ENCODE measurements at places on chromosomes 3 and 15.

- DNase-seq = no peak
Observed at GRCh38 chr3:187136337-187136736, 3.0 kb downstream of the RPL39L start.

DNA sequence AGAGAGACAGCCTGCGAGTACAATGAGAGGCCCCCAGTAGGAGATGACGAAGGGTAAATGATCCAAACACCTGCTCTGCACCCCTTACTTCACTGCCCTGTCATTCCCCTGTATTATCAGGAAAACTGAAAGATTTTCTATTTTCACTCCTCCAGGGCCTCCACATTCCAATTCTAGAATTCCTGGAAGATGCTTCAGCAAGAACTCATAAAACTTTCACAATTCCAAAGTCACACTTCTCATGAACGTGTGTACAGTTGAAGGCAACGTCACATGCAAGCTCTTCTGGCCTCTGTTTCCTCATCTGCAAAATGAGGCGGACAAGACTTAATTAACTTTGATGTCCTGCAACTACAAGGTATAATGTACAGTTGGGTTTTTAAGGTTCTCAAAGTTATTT, 62.8 kb upstream of the SPATA12 start:
- DNase-seq = no peak

GRCh38 chr3:145094355-145094941, 1066.5 kb downstream of the PLOD2 start:
- DNase-seq = no peak

DNA sequence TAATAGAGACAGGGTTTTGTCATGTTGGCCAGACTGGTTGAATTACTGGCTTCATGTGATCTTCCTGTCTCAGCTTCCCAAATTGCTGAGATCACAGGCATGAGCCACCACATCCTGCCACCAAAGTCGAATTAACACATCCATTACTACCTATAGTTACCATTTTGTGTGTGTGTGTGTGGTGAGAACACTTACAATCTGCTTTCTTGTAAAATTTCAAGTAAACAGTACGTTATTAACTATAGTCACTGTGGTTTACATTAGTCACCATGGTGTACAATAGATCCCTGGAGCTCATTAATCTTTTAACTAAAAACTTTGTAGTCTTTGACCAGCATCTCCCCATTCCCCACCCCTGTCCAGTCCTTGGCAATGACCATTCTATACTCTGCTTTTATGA, 270.0 kb downstream of the NAALADL2 start:
- DNase-seq = no peak

- DNase-seq = no peak
Observed at GRCh38 chr3:197135212-197135611, 105.6 kb upstream of the MELTF start.

- DNase-seq = no peak
Observed at GRCh38 chr3:48151807-48152427, 36.3 kb downstream of the CDC25A start.

- DNase-seq = no peak
Observed at GRCh38 chr15:67197364-67197695, 57.1 kb downstream of the AAGAB start.

- DNase-seq = no peak
Observed at GRCh38 chr15:80732167-80732566, 37.1 kb downstream of the ABHD17C start.

All from sciatic nerve (tissue), 2 donors.